ENCODE measurements at places on chromosomes 2 and 18.

- DNase-seq: no peak
These were observed 407.2 kb upstream of the NETO1 start for GRCh38 chr18:73274812-73275621.

DNA sequence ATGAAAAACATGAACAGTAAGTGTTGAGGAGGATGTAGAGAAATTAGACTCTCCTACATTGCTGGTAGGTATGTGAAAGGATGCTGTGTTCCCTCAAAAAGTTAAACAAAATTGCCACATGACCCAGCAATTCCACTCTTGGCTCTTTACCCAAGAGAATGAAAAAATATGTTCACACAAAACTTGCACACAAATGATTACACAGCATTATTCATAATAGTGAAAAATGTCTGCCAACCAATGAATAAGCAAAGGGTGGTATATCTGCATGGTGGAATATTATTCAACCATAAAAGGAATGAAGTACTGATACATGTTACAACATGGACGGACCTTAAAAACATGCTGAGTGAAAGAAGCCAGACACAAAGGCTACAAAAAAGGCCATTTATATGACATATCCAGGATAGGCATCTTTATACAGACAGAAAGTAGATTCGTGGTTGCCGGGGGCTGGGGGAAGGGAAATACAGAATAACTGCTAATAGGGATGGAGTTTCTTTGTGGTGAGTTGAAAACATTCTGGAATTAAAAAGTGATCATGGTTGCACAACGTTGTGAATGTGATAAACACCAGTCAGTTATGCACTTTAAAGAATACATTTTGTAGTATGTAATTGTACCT, 85.4 kb upstream of the MYO3B start:
- no peak for DNase-seq

DNA sequence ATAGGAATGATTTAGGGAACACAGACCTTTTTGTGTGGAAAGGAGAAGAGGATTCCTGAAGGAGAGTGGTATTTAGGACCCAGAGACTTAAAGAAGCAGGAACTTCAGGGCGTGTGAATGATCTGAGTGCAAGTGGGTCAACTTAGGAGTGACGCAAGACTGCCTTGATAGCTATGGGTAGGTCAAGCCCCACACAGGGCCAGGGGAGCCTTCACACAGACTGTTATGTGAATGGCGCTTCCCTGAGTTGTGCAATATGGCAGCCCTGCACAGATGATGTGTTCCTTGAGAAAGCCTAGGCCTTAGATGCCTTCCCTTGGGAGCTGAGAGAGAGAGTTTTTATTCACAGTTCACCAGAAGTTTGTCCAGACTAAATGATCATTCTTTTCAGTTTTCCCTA, 47.1 kb upstream of the IGFBP5 start:
- no peak for DNase-seq

- DNase-seq: no peak
These were observed 77.2 kb downstream of the ARHGEF4 start for GRCh38 chr2:130913891-130914290.

DNA sequence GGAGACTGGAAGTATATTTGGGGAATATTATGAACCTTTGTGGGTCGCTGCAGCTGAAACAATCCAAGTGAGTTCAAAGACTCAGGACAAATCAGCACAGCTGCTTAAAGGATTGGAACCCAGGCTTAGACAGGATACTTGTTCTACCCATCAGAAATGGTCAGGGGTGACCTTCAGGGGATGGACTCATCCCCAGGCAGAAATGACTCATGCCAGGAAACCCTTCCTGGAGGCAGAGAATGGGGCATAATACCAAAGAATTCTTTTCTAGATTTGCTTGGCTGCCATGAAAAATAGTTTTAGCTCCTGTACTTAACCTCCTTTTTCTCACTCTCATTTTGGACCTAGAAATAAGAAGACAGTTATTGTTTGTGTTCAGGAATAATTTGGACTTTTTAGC, 425.5 kb downstream of the TSN start:
- DNase-seq: no peak

DNA sequence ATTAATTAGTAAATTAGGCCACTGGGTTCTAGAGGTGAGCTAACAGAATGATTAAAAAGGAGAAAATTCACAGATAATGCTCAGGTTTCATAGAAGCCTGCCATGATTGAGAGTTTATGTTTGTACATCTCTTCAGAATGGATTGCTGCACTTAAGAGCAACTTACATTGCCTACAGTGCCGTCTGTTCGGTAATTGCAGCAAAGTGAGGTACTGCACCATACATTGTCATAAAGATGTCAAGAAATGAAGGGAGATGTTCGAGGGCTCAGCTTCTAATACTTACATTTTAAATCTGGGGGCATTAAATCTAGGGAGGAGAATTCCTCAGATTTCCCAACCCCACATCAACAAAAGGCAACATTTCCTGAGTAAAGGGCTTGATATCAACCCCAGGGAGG, 976.2 kb upstream of the FANCL start:
- no peak for DNase-seq

- no peak for DNase-seq
These were observed 62.7 kb upstream of the CD302 start for GRCh38 chr2:159860581-159861310.

GRCh38 chr2:136235546-136235945, 117.6 kb upstream of the CXCR4 start:
- DNase-seq: no peak

DNA sequence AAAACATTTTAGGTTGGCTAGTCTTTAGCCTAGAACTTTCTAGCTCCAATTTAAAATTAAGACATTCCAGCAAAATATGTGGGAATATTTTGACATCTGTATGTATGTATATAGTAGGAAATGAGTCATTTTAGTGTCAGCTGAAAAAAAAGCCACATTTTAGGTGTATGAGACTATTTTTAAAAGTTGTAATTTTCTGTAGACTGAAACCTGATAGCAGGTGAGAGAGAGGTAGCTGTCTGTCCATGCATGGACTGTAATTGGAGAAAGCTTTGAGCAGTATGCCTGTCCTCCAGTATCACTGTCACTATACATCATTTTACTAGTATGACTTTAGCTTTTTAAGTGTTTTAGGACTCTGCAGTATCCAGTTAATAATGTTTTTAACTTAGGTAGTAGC, 26.1 kb upstream of the PPP1R1C start:
- no peak for DNase-seq

- DNase-seq: no peak
These were observed 423.9 kb upstream of the MYT1L start for GRCh38 chr2:2754940-2755339.

GRCh38 chr2:75222527-75222926, 23.2 kb upstream of the TACR1 start:
- no peak for DNase-seq

DNA sequence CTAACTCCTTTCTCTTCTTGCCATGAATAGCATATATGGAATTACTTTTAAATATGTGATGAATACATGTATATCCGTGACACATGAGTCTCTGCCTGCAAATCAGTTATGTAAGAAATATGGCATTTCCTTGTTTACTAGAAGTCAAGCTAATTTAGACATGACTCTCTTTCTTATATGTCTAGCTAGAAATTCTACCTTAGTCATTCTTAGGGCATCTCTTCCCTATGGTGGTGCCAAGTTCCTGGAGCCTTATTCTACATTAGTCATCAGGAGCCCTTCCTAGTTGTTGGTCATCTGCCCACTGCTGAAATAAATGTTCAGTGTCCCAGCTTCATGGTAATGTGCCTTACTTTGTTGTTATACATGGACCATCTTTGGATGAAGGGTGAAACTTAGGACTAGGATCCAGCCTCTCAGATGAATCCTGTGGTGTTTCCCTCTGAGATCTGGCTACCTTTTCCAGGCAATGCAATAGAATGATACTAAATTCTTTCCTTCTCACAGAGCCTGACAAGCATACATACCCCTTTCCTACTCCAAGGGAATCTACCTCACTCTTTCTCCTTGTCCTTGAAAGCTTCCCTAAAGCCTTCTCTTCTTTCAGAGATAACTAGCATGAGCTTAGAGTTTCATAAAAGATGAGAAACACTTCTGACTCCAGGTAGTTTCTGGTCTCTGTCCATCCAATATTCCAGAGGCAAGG, 415.3 kb upstream of the VWC2L start:
- no peak for DNase-seq

DNA sequence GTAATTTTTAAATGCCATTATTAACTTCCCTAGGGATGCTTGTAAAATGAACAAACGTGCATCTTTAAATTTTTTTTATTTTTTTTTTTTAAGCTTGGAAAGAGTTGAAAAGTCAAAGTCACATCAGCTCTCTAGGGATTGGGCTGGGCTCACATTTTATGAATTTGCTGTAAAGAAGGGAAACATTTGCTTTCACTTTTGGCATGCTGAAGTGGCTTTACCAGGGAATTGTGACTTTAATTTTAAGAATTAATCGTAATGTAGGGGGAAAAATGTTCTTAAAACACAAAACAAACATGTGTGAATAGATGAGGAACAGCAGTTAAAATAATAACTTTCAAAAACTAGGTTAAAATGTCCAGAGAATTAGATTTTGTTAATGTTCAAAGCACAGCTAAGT, 123.0 kb downstream of the AGAP1 start:
- no peak for DNase-seq

GRCh38 chr2:11145350-11145749, 9.9 kb upstream of the SLC66A3 start:
- DNase-seq: no peak

DNA sequence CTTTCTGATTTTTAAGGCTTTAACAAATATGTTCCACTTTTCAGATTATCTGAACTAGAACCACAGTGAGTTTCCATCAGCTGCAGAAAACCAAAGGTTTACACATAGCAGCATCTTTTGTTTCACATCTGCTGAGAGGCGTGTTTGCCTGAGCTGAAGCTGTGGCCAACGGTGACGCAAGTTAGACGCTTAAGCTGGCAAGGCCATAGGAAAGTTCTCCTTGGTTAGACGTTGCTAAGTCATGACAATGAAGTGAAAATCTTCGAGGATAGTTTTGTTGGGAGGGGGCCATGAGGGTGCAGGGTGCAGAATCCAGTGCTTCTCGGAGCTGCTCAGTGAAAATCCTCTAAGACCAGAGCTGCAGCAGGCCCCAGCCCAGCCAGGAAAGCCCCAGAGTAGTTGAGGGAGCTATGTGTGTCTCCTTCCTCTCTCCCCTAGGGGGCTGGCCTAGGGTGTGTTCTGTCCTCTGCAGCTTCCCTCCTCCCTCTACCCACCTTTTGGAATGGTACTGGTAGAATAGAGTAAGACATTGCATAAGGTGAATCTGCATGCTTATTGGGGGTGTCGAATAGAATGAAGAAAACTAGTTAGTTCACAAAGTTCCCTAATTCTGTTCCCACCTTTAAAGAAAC, 105.4 kb downstream of the FHOD3 start:
- no peak for DNase-seq

DNA sequence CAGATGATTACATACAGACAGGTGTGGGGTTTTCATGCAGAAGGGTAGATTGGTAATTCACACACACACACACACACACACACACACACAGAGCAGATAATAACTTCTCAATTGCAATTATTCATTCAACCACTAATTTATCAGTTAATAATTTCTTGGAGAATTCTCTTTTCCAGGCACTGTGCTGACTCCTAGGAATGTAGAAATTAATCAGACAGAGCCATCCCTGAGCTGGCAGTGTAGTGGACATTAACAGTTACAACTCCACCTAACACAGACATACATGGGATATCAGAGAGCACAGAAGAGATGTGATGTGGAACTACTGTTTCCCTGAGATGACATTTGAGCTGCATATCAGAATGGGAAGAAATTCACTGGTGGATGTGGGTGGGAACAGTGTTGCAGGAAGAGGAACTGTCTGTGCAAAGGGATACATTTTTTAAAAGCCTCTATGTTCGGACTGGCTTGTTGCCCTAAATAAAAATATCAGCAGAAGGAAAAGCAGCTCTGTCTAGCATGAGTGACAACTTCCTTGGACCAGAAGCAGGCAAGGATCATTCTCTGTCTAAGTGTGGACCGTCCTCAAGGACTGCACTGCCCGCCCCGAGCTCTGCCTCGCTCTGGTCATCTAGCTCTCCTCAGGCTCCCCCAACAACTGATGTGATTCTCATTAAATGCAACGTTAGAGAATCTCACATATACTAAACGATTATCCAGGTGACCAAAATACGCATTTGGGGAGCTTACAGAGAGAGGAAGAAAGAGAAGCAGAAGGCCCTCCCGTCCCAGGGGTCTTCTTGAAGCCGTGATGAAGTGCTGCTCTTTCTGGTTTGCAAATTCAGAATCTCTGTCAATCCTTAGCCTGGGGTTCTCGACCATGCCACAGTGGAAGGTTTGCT, 173.4 kb upstream of the TRIB2 start:
- no peak for DNase-seq

- no peak for DNase-seq
These were observed 3.4 kb upstream of the DIS3L2 start for GRCh38 chr2:231957913-231958763.

GRCh38 chr2:168427451-168427850, 28.6 kb upstream of the CERS6 start:
- no peak for DNase-seq

GRCh38 chr2:238096311-238097011, 3.7 kb upstream of the ESPNL start:
- DNase-seq: no peak

DNA sequence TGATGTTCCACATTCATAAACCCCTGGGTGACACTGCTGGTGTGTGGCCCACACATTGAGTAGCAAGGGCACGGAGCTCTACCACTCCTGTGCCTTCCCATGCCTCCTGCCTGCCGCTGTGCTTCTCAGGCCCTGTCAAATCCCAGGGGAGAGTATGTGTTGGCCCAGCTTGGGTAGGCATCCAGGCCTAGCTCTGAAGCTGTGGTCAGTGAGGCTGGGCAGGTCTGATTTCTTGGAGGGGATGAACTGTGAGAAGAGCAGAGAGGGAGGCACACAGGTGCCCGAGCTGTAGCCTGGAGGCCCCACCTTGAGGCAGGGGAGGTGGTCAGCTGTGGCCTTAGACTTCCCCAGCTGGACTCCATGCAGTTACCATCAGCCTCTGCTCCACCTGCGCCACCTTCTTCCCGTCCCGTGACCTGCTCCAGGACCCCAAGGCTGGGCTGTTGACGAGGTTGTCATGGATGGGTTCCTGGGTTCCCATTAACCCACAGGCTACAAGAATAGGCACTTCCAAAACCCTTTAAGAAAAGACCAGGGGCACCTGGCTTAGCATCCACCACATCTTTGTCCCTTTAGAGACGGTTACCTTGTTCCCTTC, 23.6 kb downstream of the MCFD2 start:
- no peak for DNase-seq

DNA sequence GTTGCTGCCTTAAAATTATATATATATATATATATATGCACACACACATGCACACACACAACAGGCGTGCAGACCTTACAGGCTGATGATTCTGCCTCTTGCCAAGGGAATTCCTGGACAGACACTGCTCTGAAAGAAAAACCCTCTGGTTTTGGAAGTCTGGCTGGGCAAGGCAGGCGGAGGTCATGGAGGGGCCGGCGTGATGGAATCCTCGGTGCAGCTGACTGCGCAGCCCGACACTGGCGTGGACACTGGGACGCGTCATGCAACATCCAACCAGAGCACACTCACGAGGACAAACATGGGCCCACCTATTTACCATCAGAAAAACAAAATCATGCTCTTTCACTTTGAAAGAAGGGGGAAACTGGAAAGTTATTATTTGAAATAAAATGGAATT, 235.3 kb downstream of the ZNF516 start:
- DNase-seq: no peak

GRCh38 chr2:32061973-32062861, 1.1 kb upstream of the SPAST start:
- no peak for DNase-seq

- no peak for DNase-seq
These were observed 101.0 kb upstream of the CTDP1 start for GRCh38 chr18:79578396-79579260.

Data from CD4-positive, alpha-beta T cell treated with Interleukin-4 for 4 hours (primary cell).